ENCODE measurements at places on chromosomes 6 and 20.

- no peak for DNase-seq
These were observed 483.9 kb downstream of the CD83 start for GRCh38 chr6:14601490-14601889.

- no peak for DNase-seq
These were observed 57.5 kb downstream of the SYNJ2 start for GRCh38 chr6:158039178-158039557.

- DNase-seq, result no peak
These were observed 10.8 kb downstream of the GSTA4 start for GRCh38 chr6:52984247-52984646.

- DNase-seq, result no peak
These were observed 371.1 kb downstream of the FARS2 start for GRCh38 chr6:5632348-5632935.

DNA sequence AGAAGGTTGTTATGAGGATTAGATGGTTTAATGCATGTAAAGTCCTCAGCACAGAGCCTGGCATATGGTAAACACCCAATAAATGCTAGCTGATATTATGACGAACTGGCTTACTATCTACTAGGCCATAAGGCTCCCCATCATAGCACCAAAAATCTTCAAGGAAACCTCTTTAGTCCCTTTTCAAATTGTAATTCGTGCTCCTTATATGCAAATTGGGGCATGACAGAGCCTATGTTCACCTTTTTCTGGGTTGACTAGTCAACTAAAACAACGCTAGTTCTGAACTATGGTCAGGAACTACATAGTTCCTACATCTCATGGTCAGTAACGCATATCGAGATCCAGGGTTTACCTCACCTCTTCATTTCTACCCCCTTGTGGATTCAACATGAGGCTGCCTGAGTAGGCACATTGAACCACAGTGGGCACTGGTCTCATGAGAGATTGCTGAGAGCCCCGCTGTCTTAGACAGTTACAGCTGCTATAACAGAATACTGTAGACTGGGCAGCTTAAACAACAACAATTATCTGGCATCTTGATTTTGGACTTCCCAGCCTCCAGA is 97.2 kb upstream of the TNFAIP3 start:
- no peak for DNase-seq

GRCh38 chr20:35776513-35777101 is 4.8 kb downstream of the PHF20 start:
- DNase-seq, result no peak

GRCh38 chr20:33672426-33673113 is 1.7 kb downstream of the NECAB3 start:
- DNase-seq, result no peak

- no peak for DNase-seq
These were observed 51.1 kb downstream of the MYLIP start for GRCh38 chr6:16179970-16180431.

DNA sequence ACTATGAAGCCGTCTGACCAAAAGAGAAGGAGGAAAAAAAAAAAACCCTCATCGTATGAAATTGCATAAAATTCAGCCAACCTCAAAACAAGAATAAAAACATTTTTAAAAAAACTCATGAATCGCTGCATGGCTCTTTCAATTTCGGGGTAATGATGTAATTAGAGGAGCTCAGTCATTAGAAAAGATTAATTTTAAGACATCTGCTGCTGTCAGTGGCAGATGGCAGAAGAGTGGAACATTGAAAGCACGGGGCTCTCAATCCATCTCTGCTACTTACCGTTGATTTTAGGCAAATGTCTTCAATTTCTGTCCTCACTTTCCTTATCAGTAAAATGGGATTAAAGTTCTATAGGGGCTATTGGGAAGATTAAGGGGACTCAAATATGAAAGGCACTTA is 79.1 kb downstream of the EYA2 start:
- no peak for DNase-seq

GRCh38 chr20:21505810-21506530 is 7.9 kb downstream of the NKX2-2 start:
- peak; percentile 34 for DNase-seq

GRCh38 chr6:42274898-42275297 is 57.2 kb upstream of the MRPS10 start:
- DNase-seq, result no peak

DNA sequence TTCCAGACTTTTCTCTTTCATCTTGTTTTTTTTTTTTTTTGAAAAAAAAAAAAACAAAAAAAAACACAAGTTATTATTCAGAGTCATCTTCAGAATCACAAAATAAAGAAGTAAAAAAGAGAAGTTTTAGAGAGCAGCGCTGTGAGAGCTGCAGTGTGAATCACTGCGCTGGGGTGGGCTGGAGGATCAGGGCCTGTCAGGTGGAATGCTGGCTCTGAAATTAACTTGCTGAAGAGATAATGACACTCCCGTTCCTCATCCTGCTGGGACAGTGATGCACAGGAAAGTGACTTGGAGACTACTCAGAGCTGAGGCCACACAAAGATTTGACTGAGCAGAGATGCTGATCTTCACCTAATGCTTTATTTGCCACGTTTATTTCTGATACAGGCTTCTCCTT is 42.7 kb upstream of the CLDN20 start:
- no peak for DNase-seq

DNA sequence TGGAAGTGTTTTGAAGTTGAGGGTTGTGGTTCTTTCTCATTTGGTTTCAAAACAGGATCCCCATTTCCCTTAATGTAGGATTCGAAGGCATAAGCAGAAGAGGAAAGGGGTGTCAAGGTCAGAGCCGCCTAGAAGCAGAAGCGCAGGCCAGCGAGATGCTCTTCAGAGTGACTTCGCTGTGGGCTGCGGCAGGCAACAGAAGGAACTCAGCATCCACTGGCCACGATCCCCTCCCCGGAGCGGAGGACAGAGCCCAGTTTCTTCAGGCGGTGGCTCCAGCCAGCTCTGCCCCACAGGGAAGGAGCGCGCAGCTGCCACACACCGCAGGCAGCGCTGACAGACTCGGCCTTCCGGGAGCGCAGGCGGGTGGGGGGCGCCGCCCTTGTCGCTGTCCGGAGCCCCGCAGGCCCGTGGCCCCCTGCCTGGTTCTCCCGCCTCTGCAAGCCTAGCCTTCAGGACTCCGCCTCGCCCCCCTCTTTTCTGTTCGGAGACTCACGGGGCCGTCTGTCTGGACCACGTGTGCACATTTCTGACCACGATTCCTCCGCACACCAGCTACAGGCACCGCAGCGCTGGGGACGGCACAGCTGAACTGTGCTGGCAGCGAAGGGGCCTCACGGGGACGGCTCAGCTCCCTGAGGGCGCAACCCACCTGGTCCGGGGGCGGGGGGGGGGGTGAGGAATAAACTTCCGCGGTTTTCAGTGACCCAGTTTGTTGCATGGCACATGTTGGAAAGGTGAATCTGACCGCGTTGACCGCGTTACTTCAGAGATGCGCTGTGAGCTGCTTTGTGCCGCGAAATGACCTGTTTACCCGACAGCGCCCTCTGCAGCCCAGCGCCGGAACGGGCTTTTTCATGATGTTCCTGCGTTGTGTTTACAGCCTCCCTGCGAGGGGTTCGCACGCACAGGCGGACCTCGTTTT is 26.1 kb downstream of the TTLL2 start:
- peak; percentile 66 for DNase-seq
